ENCODE measurements at places on chromosomes 5 and 9. TPM values are rescaled to one million over a fixed set of nuclear protein-coding genes. Genes with fewer than 3 reads are reported as not detected.

HSPB3 gene
- total RNA-seq: not detected

TAF11L10 gene
- not detected for total RNA-seq

- peak; percentile 61 for DNase-seq
These were observed at the start of gene SPACA9 for GRCh38 chr9:132878695-132879456. TSS of gene SPACA9 (plus strand) at chr9:132878898. CDS start at chr9:132883948, 5,050 bp downstream.

GDNF gene
- not detected for total RNA-seq

- DNase-seq: no peak
These were observed 80.1 kb downstream of the SPTLC1 start for GRCh38 chr9:92035146-92035545.

SPRY4 gene
- total RNA-seq: 0.98 TPM

DNA sequence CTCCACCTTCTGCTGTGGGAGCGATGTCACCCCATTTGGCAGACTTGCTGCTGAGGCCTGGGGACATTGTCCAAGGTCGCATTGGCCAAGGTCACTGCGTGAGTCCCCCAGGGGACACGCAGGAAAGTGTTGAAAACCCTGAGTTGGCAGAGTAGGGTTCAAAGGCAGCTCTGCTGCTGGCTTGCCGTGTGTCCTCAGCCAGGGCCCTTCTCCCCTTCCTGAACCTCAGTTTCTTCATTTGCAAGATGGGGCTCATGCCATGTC is 14.0 kb downstream of the ASS1 start:
- no peak for DNase-seq

DNA sequence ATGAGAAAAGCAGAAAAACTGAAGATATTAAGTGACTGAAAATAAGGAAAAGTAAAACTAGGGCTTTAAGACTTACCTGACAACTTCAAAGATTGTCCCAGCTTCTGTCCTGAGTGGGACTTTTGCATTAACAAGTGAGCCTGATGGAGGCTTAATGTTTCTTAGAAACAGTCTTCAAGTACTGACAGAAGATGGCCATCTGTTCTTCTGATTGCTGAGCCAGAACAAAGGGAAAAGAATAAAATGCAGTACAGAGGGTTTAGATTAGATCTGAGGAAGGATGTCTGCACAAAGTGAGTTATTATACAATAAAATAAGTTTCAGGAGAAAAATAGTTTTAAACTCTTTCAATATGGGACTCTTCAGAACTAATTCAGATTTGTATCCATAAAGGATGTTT is 500.7 kb downstream of the CETN3 start:
- DNase-seq: no peak

- peak; percentile 13 for DNase-seq
These were observed 17.7 kb downstream of the TXNDC8 start for GRCh38 chr9:110319781-110320492.

DNA sequence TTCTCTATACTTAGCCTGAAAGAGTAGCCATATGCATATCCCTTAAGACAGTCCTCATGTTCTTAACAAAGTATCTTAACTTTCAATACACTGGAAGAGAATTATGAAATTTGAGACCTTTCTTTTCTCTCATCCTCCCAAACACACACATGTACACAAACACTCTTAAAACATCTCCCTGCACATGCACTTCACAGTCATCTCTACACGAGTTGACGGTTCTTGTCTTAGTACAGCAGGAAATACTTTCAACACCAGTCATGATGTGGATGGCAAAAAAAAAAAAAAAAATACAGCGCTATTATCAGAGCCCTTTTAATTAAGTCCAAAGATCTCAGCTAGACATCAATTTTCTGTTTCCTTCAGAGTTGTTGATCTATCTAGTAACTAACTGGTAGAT is 43.6 kb upstream of the PCSK1 start:
- no peak for DNase-seq

- DNase-seq: no peak
These were observed 344.6 kb downstream of the PDE4D start for GRCh38 chr5:59548807-59549357.

- DNase-seq: no peak
These were observed 257.7 kb downstream of the GABRG2 start for GRCh38 chr5:162325143-162325727.

DNA sequence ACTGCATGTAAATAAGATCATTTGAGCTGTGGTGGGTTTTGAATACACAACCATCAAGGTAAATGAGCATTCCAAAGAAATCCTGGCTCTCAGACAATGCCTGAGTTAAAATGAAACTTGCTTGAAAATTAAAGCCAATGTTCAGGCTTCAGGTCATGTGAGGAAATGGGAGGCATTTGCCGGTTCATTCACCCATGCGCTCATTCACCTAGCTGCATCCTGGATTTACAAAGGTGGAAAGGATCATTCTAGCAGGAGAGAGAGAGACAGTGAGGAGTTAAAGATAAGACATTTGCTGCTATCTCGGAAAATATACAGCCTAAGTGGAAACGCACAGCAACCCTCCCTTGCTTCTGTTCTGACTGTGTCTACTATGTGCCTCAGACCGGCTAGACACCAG is 143.8 kb upstream of the KLF4 start:
- no peak for DNase-seq

Data from activated CD4-positive, alpha-beta T cell treated with anti-CD3 and anti-CD28 coated beads for 36 hours (primary cell).